T-helper 2 cell (primary cell): ENCODE measurements at places on chromosomes 4 and X.

DNA sequence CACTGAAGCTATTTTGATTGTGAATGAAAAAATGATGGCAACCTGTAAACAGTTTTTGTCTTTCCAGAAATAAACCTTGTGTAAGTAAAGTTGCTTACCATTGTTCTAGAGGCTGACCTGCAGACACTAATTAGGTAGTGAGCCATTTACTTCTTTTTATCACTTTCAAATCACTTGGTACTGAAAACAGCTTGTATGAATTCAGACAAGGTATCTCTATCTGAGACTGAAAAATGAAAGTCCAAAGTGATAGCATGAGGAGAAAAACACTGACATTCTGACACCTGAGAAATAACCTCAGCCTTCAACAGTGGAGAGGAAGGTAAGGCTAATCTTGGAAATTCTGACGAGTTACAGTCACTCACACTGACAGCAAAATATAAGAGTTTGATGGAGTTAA lies 238.8 kb downstream of the GPC3 start:
- no peak for DNase-seq

DNA sequence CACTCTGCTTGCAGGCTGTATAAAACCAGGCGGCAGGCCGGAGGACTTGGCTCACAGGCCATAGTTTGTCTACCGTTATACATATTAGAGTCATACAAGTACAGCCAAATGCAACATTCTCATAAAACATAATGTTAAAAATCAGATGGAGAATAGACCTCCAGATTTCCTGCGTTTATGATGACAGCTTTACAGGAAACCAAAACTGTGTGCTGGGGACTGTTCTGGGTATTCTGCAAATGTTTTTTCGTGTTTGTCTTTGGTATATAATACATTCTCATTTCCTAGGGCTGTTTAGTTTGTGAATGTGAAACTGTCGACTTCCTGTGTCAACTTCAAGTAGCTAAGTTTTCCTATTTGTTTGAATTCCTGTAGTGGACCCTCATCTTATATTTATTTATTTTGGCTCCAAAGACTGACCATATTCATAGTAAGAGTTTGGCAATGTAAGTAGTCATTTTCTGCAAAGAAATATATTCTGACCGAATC lies 79.5 kb upstream of the FAM9C start:
- peak; percentile 51 for DNase-seq

GRCh38 chr4:42513748-42514492 lies 116.6 kb downstream of the SHISA3 start:
- no peak for DNase-seq

GRCh38 chr4:81599742-81600380 lies 128.2 kb upstream of the RASGEF1B start:
- DNase-seq, result no peak

GRCh38 chr4:19739101-19739651 lies 512.5 kb upstream of the SLIT2 start:
- no peak for DNase-seq

DNA sequence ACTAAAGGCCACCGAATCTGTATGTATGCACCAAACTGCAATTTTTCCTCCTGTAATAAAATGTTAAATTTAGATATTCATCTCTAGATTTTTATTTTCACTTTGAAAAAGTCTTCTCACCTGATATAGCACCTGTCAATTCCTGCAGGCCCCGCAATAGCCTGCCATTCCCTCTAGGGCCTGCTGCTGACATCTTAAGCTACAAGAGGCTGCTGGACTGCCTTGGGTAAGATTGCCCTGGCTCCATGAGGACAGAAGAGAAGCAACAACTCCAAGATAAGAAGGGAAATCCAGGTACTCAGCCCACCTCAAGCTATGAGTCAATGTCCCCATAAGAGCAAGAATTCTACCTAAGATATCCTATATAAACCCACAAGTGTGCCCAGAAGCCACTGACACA lies 230.2 kb upstream of the AGTR2 start:
- no peak for DNase-seq

DNA sequence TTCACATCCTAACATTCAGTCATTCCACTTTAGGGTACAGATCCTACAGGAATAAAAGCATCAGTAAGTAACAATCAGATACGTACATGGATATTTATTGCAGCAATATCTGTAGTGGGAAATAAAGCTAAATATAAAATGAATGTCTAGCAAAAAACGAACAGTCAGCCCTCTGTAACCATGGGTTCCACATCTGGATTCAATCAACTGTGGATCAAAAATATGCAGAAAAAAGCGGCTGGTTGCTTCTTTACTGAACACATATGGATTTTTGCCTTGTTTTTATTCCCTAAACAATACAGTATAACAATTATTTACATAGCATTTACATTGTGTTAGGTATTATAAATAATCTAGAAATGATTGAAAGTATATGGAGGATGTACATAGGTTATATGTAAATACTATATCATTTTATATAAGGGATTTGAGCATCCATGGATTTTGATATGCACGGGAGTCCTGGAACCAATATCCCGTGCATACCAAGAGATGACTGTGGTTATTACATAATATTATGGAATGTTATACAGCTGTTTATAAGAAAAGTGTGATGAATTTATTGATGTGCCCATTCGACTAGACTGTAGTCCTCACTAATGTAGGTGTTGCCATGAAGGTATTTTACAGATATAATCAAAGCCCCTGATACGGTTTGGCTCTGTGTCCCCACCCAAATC lies 132.8 kb downstream of the ARHGEF9 start:
- DNase-seq, result no peak

- no peak for DNase-seq
Measured at GRCh38 chrX:151398346-151398745, 1.3 kb downstream of the VMA21 start.

DNA sequence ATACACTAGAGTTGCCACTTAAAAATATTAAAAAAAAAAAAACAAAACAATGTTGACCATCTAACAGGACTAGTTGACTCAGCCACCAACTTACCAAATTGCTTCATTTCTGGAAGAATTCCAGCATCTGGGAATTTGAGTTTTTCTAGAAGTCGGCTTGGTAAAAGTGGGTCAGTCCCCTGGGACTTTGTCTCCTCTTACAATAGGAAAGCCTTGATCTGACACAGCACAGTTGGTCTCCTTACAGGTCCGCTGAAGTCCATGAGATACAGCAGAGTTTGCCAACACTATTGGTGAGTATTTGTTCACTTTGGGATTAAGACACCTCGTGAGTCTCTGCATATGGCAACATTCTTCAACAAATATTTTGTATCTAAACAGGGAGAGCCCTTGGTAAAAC lies 18.2 kb upstream of the DDIT4L start:
- no peak for DNase-seq

GRCh38 chrX:132877954-132878536 lies 80.4 kb downstream of the HS6ST2 start:
- DNase-seq, result no peak

DNA sequence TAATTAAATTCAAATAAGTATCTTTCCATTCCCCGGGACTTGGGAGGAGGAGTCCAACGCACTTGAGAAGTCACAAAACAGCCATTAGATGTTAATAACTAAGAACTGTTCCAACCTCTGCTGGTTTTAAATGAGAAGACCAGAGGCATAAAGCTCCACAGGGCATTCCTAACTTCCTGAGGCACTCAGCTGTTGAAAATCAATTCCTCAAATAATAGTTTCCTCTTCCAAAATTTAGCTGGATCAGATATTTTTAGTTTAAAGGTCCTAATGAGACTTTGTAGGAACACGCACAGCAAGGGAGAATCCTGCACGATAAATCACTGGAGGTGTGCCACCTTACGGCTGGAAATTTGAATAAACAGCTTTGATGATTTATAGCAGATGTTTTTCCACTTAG lies 504.3 kb upstream of the ZFP42 start:
- DNase-seq, result no peak
